Kasumi-1 (cell line): ENCODE measurements at places on chromosomes 2 and 18.

DNA sequence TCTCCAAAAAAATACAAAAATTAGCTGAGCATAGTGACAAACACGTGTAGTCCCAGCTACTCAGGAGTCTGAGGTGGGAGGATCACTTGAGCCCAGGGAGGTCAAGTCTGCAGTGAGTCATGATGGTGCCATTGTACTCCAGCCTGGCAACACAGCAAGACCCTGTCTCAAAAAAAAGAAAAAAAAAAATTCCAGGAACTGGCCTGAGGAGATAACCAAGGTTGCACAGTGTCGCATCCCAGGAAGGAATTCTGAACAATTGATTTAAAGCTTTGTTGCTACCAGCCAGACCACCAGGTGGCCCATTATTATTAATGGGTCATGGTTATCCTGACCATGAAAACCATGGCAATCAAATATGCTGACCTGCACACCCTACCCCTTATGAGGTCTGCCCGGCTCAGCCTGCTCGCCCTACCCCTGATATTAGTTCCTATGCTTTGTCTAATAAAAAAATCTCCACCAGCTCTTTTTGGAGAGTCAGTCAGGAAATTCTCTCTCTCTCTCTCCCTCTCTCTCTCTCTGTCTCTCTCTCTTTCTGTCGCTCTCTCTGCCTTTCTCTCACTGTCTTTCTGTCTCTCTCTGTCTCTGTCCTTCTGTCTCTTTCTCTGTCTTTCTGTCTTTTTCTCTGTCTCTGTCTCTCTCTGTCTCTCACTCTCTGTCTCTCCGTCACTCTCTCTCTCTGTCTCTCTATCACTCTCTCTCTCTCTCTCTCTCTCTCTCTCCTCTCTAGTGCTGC, 73.7 kb downstream of the NCAPH start:
- DNase-seq = no peak

GRCh38 chr2:69211048-69211447, 176.0 kb downstream of the GFPT1 start:
- DNase-seq = no peak

- DNase-seq = no peak
Observed at GRCh38 chr2:134189009-134189720, 64.7 kb upstream of the MGAT5 start.

DNA sequence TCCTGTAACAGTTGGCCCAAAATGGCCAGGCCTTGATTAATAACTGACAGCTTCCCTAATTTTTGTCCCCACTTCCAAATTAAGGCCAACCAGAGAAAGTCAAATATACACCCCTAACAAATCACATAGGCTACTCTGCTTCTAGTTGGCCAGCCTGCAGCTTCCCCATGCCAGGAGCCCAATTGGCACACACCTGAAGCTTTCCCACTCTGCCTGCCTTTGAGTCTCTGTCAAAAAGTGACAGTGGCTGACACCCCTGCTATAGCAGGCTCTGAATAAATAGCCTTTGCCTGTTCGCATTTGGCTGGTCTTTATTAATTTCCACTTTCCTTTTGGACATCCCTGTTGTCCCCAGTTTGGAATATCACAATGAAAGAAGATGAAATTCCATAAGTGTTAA, 256.6 kb upstream of the NCKAP5 start:
- no peak for DNase-seq
